ENCODE measurements at places on chromosomes 12 and 14.

DNA sequence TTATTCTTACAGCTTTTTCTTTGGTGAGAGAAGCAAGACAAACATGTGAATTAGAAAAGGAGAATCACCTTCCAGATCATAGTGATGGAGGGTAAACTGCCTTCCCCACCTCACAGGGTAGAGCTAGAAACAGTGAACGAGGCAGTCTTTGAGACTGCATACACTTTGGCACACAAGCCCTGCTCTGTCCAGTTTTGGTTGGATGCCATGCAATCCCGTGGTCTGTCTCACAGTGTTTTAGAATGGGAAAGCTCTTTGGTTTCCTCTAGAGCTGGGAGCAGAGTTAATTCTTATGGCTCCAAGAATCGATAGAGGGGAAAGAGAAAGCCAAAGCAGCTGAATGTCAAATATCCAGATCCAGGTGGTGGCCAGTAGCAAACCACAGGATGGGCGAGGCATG, 21.9 kb downstream of the TDP1 start:
- no peak for DNase-seq

DNA sequence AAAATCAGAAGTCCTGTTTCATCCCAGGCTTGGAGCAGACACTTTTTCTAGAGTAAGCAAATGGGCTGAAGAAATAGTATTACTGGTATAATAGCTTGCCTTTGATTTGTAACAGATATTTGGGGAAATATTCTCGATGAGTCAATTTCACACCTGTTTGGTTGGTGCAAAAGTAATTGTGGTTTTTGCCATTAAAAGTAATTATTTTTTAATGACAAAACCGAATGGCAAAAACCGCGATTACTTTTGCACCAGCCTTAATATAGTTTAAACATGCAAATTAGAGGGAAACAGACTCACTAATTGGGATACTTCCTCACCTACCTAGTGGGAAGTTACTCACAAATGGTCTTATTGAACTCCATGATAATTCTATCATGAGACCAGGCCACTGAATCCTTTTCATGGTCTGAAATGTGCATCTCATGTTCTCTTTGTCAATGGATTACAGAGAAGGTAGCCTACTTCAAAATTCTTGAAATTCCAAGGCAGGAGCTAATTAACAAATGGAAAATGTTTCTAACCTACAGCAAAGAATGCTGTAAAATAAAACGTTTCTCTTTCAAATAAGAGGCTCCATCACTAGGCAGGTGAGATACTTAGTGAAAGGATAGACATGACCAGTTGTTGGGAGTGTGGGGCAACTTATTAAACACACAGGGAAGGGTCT, 391.3 kb downstream of the EMP1 start:
- no peak for DNase-seq

DNA sequence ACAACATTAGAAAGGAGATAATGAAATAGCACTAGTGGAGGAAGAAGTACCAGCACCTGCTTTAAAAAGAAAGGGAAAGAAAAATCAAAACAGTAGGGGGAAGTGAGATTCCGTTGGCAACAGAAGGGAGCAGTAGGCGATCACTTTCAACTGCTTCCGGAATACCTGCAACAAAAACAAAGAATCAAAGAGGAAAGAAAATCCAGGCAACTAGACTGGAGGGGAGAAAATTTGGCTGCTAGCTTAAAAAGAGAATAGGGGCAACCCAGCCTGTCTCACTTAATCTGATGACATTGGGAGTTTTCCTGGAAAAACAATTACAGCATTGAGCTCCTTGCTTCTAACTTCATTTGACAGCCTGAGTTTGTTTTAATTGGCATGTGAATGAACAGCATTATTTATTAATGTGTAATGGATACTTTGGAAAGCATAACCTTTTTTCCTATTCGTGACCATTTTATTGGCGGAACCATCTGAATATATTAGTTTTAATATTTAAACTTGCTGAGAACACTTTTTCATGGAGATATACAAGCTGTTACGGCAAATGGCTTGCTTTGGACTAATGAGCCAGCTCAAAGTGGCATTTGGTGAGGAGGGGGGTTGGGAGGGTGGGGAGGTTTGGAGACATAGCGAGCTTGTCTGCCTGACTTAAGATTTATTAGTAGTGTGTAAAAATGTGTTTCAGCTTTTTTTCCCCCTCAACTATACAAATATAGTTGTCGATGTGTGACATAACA, 2.5 kb upstream of the DACT1 start:
- DNase-seq, result peak; percentile 37

DNA sequence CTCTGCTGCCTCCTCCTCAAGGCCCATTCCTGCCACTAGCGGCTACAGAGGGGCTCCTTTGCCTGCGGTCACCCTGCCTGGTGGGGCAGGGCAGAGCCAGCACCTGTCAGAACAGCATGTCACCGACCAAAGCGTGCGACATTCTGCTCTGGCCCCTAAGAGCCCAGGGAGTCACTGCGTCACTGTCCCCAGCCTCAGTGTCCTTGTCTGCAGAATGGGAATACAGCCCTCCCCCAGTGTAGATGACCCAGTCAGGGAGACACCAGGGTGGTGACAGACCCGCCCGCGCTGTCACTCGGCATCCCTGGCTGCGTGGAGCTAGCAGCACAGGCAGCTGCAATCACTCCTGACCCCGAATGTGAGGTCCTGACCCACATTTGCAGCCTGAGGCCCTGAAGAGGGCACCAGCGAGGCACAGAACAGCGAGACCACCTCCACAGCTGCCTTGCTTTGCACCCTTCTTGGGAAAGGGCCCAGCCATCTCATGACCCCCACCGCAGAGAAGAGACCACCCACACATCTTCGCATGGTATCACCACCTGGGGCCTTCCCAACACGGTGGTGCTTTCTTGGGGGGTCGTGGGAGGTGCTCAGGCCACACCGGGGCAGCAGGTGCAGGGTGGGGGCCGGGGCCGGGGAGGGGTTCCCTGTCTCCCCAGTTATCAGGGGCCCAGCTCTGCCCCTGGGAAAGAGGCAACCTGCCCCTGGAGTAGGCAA, 2.5 kb downstream of the AHNAK2 start:
- DNase-seq, result no peak

- DNase-seq, result no peak
Measured at GRCh38 chr12:66365718-66366490, 63.6 kb downstream of the HELB start.

DNA sequence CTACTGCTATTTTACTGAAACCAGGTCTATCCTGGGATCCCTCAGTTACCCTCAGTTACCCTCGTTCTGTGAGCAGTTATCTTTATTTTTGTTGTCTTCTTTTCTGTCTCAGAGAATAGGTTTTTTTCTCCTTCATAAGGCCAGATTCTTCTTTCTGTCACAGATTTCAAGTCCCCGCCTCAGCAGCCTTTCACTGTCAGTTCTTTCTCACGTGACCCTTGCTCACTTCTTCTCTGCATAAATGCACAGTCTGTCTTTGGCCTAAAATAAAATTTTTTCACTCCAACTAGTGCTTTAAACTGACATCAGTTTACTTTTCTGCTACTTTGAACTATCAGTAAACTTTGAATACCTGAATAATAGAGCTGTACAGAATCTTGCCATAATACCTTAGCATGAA, 299.7 kb downstream of the ERC1 start:
- no peak for DNase-seq

GRCh38 chr14:70893858-70894291, 13.4 kb upstream of the PCNX1 start:
- no peak for DNase-seq

GRCh38 chr12:102946042-102946441, 11.4 kb upstream of the ASCL1 start:
- peak; percentile 3 for DNase-seq

DNA sequence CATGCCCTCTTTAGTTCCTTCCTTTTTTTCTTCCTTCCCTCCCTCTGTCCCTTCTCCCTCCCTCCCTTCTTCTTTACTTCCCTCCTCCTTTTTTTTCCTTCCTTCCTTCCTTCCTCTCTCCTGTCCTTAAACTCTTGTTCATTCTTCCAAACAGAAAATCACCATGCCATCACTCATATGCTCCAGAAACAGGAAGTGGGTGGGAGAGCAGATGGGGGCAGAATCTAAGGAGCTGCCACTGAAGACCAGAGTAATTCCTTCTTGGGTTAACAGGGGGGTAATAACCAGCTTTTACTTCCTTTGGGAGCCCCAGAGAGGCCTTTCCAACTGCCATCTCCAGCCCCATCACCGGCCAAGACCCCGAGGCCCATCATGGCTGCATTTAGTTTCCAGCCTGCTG, 51.2 kb downstream of the SVOP start:
- DNase-seq, result no peak

DNA sequence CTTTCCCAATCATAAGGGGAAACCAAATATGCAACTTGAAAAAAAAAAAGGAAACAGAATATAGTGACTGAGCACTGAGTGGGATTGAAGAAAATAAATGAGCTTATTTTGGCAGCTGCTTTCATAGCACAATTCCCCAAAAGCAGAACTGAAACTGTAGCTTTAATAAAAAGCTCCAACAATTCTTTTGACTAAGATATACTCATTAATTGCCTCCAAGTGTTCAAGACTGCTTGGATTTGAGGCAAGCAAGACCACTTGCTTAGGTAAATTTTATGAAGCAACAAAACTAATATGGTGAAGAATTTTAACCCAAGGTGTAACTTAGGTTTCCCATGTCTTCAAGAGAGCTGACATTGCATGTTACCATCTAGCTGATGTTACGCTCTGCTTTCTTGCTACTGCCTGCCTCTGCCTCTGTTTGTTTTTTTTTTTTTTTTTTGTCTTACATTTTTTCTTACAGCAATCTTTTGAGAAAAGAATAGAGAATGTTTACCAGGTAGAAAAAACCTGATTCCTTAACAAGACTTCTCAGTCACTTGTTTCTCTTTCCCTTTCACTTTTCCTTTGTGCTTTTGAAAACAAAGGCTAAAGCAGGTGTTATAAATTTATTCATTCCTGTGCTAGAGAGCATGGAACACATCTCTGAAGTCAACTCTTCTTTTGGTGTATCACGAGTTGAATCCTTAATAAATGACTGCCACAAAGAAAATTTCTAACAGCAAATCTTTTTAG, 134.4 kb downstream of the BCAT1 start:
- DNase-seq, result no peak

GRCh38 chr14:66445936-66446335, 40.2 kb upstream of the CCDC196 start:
- no peak for DNase-seq

DNA sequence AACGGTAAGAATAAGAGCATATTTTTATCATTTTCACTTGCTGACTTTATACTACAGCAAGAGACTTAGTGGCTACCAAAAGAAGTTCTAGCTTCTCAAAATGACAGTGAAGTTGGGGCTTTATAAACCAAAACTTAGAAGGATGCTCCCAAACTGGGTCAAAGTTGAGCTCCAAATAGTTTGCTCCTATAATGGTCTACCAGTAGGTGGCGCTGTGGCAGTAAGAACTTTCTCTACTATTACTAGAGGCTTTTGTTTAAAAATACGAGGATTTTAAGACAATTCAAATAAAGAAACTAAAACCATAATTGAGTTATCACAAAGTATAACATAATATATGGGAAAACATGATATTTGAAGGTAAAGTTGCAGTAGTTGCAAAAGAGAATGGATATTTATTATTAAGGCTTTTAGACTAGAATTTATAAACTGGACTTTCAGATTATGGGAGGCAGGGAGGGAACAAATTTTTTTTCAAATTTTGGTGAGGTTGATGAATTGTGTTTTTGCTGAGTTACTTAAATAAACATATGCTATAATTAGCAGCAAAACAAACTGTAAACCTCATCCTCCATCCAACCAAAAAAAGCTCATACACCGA, 75.0 kb downstream of the TGFB3 start:
- DNase-seq, result peak; percentile 67

GRCh38 chr12:76781321-76781720, 17.4 kb downstream of the ZDHHC17 start:
- DNase-seq, result no peak

DNA sequence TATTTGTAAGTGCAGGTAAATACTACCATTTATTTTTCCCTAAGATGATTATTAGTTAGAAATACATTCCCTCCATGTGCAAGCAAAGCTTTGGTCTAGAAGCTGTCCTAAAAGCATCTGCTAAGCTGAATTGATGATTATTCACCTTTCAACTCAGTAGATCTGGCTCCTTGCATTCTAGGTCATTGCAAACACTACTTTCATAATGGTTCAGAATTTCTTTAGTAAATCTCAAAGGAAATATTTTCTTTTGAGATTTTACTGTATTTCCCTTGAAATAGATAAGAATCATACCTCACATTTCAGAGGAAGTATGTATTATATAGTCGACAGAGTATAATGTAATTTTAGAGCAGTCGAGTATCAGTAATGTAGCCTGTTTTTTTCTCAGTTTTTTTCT, 2.4 kb downstream of the ETNK1 start:
- DNase-seq, result no peak

GRCh38 chr12:79655036-79655435, 35.7 kb downstream of the PAWR start:
- DNase-seq, result no peak

DNA sequence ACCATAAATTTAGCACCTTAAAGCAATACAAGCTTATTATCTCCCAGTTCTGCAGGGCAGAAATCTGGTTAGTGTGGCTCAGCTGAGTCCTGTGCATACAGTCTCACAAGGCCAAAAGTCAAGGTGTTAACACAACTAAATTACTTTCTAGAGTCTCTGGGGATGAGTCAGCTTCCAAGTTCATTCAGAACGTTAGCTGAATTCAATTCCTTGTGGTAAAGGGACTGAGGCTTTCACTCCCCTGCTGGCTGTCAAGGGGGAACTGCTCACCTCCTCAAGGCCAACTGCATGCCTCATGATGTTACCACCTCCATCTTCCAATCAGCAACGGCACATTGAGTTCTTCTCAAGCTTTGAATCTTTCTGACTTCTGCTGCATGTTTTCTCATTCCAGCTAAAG, 27.6 kb downstream of the EML5 start:
- no peak for DNase-seq

GRCh38 chr14:100156776-100157175, 2.7 kb downstream of the DEGS2 start:
- DNase-seq, result peak; percentile 85

GRCh38 chr12:49584591-49584990, 16.6 kb upstream of the MCRS1 start:
- no peak for DNase-seq

GRCh38 chr12:73950507-73950906, 587.1 kb upstream of the ATXN7L3B start:
- no peak for DNase-seq

DNA sequence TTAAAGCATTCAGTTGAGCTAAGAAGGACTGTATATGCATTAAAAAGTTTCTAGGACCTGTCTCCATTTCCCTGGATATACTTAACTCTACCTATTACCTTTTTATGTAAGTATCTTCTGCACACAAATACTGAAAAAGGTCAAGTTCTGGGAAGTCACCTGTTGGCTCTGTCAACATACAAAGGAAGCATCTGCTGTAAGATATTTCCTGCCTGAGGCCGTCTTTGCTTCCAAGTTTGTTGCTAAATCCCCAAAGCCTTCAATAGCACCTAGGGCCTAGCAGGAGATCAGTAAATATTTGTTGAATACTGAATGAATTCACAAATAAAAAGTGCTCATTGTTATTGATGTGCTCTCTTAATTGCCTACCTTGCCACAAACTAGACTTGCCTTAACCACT, 188.4 kb downstream of the DUSP6 start:
- no peak for DNase-seq

Measured in G401 (cell line).